Right cardiac atrium (tissue), 5 donors: ENCODE measurements at places on chromosomes 12 and 14.

DNA sequence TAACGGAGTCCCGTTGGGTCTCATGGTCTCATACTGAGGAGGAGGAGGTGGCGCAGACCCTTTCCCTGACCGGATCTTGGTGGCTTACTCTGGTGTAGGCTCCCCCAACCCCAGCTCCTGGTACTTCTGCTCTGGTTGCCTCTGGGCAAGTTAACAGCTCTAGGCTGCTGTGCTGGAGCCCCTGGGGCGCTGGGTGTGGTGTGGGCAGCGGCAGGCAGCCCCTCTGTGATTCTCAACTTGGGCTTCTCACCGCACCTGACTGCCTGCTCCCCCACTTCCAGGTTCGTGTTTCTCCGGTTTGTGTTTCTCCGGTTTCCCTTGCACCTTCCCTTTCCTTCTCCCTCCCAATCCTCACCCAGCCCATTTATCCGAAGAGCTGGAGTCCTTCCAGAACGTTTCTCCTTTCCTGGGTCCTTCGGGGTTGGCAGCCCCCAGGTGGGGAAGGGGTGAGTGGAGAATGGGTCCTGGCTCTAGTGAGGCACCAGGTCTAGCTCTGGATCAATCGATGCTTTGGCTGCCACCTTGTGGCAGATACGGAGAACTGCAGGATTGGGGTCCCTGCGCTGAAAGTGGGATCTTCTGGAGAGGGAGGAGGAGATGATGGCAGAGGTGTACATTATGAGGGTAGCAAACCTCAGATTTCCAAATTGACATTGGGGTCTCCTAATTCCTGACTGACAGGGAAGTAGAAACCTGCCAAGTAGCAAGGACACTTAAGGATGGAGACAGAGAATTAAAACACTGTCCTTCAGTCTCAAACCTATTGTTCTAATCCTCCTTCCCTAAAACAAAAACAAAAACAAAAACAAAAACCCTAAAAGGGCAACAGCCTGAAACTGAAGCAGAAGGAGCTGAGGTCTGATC, 8.3 kb downstream of the CISTR start:
- peak; percentile 72 for DNase-seq

DNA sequence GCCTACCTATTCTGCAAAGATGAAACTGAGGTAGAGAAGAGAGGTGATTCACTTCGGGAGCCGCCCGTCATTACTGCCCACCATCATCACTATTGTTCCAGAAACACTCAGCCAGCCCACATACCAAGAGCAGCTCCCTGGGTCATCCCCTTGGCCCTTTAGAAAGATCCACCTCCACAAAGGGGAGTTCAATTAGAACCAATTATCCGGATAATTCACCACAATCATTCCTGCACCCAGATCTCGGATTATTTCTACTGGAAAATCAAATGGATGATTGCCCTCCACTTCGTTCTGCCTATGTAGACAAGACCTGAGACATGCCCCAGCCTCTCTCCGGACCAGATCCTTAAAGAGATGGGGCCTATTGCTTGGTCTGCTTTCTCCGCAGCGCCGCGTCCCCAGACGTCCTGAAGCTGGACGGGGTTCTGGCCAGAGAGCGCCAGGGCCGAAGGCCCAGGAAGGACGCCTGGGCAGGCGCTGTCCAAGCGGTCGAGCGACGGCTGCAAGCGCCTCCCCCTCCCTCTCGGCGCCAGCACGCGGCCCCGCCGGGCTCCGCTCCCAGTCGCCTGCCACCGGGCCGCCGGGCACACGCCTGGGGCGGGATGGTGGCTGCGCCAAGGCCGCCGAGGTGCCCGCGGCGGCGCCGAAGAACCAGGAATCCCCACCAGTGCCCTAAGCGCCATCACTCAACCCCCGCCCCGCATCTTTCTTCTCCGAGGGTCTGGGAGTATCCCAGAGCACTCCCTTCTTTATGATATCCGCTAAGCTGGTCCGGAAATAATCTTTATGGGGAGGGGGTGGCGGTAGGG, 1.3 kb upstream of the ASCL1 start:
- DNase-seq: peak; percentile 40

- DNase-seq: no peak
These were observed 25.0 kb upstream of the GTF2A1 start for GRCh38 chr14:81245771-81246170.

DNA sequence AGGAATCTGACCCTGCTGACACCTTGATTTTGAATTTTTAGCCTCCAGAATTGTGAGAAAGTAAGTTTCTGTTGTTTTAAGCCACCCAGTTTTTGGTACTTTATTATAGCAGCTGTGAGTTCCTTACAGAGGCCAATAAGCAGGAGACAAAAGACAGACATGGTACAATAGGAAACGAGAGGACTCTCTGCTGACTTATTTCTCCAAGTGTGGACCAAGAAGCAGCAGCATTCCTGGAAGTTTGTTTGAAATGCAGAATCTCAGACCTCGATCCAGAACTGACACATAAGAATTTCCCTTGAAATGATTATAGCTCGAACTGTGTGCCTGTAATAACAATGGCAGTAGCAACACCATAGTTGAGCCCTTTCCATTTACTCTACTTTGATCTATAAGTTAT, 31.9 kb upstream of the LUM start:
- no peak for DNase-seq

DNA sequence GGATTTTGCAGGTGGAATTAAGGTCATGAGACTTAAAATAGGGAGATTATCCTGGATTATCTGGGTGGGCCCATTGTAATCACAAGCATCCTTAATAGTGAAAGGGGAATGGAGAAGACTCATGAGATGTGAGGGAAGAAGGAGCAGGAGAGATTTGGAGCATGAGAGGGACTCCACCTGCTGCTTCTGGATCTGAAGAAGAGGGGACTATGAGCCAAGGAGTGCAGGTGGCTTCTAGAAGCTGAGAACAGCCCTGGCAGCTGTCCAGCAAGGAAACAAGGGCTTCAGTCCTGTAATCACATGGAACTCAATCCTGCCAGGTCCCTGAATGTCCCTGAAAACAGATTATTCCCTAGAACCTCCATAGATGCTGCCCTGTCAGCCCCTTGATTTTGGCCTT, 67.8 kb downstream of the PELI2 start:
- DNase-seq: peak; percentile 64

GRCh38 chr14:69873877-69874780, 5.1 kb upstream of the SMOC1 start:
- DNase-seq: no peak

GRCh38 chr12:42741771-42742510, 152.4 kb upstream of the PRICKLE1 start:
- DNase-seq: no peak

GRCh38 chr12:5203720-5204119, 160.0 kb downstream of the KCNA5 start:
- DNase-seq: no peak

DNA sequence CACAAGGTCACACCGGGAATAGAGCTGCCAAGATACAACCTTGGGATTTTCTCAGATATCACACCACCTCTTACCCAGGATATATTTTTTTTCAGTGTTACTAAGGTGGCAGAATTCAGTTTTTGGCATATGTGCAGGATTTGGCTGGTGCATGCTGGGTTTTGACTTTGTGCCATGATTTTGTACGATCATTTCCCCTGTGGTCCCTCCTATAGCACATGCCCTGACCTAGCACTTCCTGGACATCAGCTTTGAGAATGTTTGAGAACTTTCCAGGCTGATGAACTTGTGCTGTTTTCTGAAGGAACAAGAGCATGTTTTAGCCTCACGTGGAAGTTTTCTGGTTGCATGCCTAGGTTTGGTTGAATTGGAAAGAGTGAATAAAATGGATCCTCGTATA, 11.0 kb upstream of the TBPL2 start:
- no peak for DNase-seq

DNA sequence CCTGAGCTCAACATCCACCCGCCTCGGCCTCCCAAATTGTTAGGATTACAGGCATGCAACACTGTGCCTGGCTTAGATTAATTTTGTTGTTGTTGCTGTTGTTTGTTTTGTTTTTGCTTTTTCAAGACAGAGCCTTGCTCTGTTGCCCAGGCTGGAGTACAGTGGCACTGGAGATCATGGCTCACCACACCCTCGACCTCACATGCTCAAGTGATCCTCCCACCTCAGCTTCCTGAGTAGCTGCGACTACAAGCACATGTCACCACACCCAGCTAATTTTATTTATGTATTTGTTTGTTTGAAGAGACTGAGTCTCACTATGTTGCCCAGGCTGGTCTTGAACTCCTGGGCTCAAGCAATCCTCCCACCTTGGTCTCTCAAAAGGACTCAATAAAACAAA, 26.7 kb downstream of the CRY1 start:
- no peak for DNase-seq

DNA sequence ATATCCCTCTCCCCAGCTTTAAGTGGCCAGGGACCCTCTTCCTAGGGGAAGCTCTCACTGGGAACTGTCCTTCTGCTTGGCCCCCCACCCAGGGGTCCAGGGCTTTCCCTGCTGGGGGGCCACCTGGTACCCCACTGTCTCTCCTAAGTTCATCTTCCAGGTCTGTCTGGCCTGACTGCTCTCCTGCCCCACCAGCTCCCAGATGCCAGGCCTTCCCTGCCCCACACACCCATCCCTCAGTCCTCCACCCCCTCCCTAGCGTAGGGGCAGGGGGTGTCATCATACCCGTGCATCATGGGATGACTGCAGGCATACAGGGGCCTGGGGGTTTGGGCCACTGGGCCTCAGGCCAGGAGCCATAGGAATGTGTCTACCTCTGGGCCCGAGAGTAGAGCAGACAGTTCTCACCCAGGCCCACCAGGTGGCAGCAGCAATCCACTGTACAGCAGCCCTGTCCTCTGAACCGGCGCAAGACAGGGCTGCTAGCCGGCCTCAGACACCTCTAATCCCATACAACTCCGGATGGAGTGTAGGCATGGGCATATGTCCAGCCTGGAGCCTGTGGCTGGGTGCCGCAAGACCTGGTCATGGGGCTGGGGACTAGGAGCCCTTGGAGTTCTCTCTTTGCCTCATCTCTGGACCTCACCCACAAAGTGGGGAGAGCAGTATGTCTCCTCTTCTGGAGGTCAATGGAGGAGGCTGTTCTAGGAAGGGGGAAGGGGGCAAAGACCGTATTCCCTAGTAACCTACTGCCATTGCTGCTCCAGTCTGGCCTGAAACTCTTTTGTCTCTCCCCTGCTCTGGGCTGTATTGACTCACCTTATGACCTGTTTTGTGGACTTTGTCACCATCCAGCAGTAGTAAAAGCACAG, 10.0 kb upstream of the SMARCD1 start:
- peak; percentile 85 for DNase-seq
